Esophagus squamous epithelium (tissue), 5 donors: ENCODE measurements at places on chromosomes 16 and 17.

DNA sequence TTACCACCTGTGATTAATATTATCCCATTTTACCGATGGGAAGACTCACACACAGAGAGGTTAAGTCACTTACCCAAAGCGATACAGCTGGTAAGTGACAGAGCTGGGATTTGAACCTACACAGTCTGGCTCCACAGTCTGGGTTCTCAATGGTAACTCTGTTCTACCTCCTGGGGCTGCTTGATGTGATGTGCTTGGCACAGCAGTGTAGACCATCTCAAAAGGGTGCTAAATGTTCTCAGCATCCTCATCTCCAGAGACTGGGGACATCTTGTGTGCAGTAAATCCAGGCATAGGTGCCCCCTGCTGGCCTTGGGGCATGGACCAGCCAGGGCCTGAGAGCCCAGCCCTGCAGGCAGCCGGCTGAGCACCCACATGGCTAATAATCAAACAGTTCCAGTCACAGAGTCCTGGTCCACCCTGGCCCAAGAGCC, 15.4 kb upstream of the KATNB1 start:
- no peak for DNase-seq

DNA sequence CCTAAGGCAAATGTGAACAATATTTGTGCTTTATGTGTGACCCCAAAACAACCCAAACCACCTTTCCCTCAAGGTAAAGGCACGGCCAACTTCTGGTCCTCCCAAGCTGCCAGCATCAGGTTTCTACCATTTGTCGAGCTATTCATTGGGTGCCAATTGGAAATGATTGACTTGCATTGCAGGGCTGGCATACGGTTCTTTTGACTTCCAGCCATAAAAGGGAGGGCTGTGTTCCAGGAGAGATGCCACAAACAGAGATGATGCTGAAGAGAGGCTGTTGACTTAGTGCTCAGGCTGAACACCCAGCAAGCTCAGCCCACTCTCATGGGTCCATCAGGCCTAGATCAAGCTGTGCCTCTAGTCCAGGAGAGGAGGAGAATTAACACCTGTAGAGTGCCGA, 252.4 kb downstream of the GRIN2A start:
- no peak for DNase-seq

DNA sequence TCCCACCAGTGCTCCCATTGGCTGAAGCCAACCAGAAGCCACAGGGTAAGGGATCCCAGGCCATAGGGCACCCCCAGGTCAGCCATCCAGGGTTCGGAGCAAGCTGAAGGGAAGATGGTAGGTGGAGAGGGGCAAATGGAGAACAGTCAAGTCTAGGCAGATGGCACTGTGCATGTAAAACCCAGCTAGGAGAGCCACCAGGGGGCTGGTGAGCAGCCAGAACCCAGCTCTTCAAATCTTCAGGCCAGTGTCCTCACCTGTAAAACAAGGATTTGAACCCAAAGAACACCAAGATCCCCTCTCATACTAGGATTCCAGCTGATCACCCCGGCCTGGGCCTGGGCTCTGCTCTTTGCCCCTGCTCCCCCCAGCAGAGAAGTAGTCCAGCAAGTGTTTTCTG, 43.5 kb downstream of the GINS3 start:
- DNase-seq, result no peak

DNA sequence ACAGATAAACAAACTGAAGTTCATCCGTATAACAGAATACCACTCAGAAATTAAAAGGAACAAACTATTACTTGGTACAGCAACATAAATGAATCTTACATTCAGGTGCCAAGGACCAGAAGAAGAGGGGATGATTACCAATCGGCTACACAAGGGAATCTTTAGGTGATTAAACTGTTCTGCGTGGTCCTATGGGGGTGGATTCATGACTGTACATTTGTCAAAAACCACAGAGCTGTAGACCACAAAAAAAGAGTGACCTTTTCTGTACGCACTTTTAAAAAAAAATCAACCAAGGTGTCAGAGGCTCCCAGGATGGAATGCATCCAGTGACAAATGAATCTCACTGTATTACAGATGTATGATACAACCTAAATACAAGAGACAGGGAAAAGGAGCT, 110.8 kb downstream of the CDYL2 start:
- no peak for DNase-seq

DNA sequence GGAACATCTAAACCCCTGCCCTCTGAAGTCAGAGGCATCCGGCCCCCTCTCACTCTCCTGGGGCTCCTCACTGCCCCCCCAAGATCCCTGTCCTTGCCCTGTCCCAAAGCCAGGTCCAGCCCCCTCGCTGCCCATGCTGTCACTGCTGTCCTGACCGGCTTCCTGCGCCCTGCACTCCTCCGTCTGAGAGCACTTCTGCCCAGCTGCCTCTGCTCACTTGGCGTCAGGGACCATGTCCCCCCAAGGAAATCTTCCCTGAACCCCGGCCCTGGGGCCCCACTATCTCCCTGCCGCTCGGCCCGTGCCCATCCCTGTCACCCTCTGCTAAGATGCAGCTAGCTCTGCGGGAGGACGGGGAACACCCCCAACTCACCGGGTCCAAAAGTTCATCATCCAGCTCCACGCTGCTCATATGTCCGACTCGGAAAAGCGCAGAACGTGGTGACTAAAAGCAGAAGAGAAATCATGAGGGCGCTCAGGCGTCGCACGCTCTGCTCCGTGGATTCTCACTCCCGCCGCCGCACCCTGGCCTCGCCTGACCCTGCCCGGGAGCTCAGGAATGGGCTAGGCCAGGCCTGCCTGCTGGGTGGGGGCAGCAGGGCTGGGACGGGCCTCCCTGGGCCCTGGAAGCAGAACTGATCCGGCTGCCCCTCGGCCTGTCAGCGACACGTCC, 9.8 kb downstream of the CLCN7 start:
- DNase-seq, result no peak

- DNase-seq, result no peak
Measured at GRCh38 chr16:81071805-81072204, 5.2 kb downstream of the C16orf46 start.

DNA sequence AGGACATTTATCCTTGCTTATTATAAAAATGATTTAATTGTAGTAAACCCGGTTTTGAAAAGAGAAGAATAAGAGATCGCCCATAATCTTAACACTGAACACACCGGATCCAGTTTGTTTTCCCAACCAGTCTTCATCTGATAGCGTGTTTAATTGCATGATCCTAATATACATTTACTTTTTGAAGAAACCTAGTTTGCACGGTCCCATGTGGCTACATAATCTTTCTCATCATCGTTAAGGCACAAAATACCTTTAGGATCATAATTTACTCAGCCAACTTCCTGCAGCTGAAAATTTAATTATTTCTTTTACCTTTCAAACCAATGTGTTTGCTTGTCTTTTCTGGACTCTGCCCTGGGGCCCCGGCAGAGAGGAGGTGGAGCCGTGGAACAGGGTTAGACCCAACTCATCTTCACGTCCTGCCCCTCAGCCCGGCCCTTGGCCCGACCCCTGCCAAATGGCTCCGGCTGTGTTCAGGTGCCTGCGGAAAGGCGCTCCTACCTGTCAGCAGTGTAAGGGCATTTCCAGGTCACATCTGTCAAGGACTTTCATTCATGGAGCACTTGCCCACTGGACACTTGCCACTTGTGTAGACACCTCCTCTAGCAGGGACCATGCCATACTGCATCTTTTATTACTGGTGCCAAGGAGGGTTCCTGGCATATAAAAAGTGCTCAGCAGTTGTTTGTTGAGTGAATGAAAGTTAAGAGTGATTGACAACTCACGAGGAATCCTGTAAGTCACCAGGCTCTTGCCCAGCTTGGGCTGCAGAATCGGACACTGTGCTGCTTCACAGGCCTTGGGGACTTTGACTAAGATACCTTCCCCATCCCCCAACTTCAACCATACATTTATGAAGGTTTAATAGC, 28.6 kb downstream of the SMARCE1 start:
- DNase-seq, result no peak

GRCh38 chr17:79241616-79242015, 167.0 kb downstream of the ENGASE start:
- DNase-seq, result no peak

DNA sequence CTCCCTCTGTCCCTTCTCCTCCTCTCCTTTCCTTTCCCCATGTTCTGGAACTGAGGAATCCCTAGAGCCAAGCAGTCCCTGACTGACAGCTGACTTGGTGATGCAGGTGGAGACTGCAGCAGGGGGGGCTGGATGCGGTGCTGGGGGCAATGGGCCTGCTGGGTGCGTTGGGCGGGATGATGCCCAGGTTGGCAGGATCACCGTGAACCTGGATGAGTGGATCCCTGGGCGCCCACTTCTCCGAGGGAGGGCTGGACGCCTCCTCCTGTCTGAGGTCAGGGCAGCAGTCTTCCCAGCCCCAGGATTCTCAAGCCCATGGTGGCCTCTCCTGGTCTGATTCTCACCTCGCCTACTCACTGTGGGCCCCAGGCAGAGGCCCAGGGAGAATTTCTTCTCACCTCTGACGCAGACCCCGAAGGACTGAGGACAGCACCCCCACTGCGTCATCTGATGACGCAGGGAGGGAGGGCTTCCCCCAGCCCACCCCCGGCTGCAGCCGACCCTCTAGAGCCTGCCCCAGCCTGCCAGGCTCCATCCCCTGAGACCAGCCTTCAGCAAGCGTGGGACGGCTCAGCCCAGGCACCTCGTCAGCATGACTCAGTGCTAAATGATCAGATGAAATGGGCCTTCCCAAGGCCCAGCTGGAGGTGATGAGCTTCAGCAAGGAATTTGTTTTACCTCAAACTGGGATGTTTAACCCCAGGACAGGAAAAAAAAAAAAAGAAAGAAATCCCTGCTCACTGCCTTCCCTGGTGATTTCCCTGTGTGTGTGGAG, 188.0 kb upstream of the TNRC6C start:
- DNase-seq, result no peak

GRCh38 chr16:50741225-50741780, 583 bp upstream of the CYLD start:
- no peak for DNase-seq

GRCh38 chr16:23435500-23435899, 17.5 kb downstream of the COG7 start:
- no peak for DNase-seq

- no peak for DNase-seq
Measured at GRCh38 chr16:56119133-56119532, 72.2 kb upstream of the GNAO1 start.

- no peak for DNase-seq
Measured at GRCh38 chr17:19650826-19651225, 2.3 kb downstream of the ALDH3A2 start.

- no peak for DNase-seq
Measured at GRCh38 chr16:2786061-2786825, 1.1 kb downstream of the PRSS33 start.

- no peak for DNase-seq
Measured at GRCh38 chr17:75032720-75033280, 14.0 kb downstream of the ATP5PD start.

DNA sequence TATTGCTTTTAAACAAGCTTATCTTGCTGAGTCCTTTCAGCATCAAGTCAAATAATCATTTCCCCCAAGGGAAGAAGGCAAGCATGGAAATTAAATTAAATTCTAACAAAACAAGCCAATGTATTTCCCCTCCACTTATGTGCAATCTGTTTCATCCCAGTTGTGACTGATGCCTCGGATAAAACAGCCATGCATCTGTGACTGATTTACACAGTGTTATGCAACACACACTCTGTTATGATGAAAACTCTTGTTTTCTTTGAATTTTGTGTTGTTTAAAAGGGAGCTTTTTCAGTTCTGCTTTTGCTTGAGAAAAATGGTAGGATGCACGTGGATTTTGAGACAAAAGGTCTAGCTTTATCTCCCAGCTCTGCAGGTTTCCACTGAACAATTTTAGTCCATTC, 32.6 kb downstream of the TMEM100 start:
- DNase-seq, result no peak

- no peak for DNase-seq
Measured at GRCh38 chr17:55289106-55289446, 24.3 kb downstream of the HLF start.

GRCh38 chr17:31072186-31072585, 22.6 kb upstream of the NF1 start:
- no peak for DNase-seq

GRCh38 chr17:50096092-50096491, 941 bp downstream of the PDK2 start:
- DNase-seq, result no peak

- no peak for DNase-seq
Measured at GRCh38 chr17:4515501-4515900, 16.8 kb downstream of the SPNS2 start.

- no peak for DNase-seq
Measured at GRCh38 chr17:68627956-68628575, 26.9 kb upstream of the FAM20A start.

DNA sequence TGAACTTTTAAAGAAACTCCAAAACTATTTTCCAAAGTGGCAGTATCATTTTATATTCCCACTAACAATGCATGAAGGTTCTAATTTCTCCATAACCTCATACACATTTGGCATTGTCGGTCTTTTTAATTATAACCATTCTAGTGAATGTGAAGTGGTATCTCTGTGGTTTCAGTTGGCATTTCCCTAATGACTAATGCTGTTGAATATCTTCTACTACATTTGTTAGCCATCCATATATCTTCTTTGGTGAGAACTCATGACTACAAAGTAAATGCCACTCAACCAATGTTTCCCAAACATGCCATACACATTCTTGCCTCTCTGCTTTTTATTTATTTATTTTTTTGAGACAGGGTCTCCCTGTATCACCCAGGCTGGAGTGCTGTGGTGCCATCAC, 31.7 kb upstream of the TAOK1 start:
- no peak for DNase-seq

DNA sequence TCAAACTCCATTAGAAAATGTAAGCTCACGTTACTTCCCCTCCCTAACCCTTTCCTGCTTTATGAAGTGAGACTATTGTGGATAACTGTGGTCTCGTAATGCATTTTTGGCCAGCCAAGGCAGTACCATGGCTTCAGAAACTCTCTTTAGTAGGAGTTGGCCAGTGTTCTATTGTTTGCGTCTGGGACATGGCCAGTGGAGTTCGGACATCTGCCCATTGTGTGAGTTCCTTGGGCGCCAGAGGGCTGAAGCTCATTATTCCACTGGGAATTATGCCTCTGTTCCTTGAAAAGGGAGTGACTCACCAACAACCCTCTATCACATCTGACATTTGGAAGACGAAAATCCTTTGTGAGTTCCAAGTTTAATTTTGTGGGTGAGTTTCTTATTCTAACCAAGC, 319.5 kb upstream of the SOX9 start:
- no peak for DNase-seq

DNA sequence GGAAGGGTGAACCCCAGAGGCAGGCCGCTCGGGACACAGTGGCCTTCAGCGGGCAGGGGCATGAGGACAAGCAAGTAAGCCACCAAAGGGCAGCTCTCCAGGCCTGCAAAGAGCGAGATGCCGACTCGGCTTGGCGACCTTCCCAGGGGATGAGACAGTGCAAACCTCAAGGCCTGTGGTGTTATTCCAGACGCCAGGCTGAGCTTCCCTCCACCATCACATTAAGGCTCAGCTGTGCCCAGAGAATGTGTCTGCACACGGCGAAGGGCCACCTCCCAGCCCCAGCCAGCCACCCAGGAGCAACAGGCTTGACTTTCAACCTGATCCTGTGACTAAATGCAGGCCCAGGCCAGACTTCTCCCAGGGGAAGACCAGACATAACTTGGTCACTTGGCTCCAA, 251.4 kb downstream of the SOX9 start:
- DNase-seq, result no peak
